Fibroblast of mammary gland (primary cell): ENCODE measurements at places on chromosomes 3 and 15.

- DNase-seq, result peak; percentile 83
Measured at GRCh38 chr3:16740515-16740914, 135.3 kb upstream of the DAZL start.

DNA sequence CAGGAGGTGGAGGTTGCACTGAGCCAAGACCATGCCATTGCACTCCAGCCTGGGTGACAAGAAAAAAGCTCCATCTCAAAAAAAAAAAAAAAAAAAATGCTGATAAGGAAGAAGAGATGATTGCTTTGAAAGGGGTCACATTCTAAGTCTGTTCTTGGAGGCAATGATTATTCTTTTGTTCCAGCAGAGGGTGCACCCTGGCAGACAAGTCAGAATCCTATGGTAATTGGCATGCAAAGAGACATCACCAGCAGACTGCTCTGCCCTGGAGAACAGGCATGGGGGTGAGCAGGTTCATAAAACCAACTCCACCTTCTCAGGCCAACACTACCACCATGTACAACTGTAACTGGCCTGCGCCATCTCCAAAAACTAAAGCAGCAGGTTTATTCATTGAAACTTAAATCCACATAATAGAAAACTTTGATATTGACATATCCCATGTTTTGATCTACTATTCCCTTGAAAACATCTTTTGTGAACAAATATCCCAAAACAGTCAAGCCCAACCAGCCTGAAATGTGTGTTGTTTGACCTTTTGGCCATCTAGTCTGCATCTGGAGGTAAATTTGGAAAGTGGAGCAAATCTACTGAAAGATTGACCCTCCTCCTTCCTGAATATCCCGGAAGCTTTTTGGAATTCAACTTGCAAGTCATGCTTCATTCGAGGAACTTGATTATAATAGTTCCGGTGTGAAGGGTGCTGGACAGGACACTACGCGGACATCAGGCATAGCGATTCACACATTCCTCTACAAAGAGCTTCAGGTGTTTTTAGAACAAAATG, 100.3 kb downstream of the MECOM start:
- DNase-seq, result no peak

DNA sequence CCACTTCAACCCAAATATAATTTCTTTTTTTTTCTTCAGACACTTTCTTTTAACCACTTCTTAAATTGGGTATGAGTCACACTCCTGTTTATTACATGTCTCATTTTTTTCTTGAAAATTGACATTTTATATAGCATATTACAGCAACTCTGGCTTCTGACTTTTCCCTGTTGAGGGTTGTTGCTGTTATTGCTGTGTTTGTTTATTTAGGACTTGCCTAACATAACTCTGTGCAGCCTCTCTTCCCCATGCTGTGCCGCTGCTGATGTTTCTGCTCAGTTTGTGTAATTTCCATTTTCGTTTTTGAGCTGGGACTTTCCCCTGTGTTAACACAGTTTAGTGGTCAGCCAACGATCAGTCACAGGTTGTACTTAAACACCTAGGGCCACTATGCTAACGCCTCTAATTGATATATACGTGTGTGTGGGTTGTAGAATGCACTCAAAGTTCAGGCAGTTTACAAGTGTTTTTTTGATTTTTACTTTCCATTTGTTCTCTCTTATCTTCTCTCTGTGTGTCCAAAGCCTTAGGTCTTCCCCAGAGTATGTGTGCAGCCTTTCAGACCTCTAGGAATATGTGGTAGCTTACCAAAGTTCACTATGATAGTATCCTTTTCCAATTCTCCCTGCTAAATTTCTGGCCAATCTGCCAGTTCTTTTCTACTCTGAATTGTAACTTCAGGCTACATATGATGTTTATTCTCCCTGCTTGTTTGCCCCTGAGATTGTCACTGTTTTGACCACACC, 337.2 kb downstream of the ZBTB20 start:
- peak; percentile 3 for DNase-seq

DNA sequence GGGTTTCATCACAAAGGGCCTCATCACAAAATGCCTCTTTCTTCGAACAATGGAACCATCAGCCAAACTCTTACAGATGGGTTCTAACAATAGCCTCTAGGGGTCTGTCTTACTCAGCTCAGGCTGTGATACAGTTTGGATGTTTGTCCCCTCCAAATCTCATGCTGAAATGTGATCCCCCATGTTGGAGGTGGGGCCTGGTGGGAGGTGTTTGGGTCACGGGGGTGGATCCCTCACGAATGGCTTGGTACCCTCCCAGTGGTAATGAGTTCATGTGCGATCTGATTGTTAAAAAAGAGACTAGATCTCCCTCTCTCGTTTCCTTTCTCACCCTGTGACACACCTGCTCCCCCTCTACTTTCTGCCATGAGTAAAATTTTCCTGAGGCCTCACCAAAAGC, 47.9 kb upstream of the LIPC start:
- DNase-seq, result no peak

DNA sequence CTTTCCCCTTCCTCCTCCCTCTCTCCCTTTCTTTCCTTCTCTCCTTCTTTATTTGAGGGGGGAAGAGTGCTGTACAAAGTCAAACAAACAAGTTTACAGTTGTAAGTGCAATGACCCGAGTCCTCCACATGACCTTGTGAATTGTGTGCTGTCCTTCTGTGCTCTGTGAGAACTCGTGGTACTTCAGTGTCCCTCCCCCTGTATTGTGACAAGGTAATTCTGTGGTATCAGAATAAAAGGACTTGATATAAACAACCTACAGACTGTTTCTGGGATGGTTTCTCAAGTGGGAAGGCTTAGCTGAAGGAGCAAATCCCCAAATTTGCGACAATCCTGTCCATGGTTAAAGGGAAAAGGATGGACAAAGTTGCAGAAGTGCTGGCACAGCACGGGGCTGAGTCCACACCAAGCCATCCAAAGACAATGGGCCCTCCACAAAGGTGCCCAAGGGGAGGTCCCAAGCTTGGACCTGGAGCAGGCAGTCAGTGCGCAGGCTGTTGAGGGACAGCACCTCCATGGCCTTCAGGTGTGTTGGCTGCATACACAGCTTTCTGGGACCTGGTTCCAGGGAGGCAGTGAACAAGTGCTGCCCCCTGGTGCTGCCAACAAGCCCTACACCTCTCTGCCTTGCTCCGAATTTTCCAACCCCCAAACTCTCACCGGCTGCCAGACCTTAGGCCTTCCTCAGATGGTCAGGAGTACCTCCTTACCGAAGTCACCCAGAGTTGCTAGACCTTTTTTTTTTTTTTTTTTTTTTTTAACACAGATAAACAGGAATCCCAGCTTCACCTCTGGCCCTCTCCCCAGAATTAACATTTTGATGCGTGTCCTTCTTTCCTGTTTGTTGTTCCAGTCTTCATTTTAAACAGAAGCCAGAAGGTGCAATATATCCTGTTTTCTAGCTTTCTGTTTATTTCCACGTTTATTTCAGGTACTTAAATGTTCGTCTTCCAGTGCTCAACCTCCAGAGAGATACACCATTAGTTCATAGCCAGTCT, 2.6 kb upstream of the APEH start:
- peak; percentile 61 for DNase-seq
